Hematopoietic multipotent progenitor cell treated with erythropoietin and hydrocortisone succinate and interleukin-3 and kit ligand, for 4 days (in vitro differentiated cells): ENCODE measurements at places on chromosomes 2 and 18.

GRCh38 chr2:35873921-35874320, 481.7 kb upstream of the CRIM1 start:
- peak; percentile 7 for DNase-seq

DNA sequence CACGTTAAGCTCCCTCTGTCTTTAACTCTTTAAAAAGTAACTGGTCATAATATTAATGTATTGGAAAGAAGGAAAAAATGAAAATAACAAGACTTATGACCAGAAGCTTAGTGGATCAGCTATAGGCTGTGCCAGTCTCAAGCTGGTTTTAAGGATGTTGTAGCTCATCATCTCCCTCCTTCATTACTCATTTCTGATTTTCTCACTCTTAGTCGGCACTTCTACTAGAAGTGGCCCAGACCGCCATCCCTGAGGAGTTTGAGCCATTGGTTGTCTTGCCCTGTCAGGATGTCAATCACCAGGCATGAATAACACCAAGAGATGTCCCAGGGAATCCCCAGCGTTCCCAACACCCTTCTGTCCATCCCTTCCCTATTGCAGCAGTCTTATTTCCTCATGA, 151.5 kb downstream of the ASXL3 start:
- no peak for DNase-seq

DNA sequence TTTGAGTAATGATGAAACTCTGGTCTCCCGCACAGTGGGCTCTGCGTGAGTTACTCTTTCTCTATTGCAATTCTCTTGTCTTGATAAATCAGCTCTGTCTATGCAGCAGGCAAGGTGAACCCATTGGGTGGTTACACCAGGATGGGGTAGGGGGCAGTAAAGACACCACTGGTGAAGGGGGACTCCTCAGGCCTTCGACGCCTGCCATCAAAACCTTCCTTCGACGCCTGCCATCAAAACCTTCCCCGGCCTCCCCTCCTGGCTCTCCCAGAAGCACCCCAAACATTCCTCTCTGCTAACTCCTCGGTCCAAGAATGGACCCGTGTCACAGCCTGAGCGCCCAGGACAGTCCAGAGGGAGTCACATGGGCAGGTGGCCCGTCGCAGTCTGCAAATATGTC, 4.8 kb upstream of the STARD7 start:
- DNase-seq: no peak

DNA sequence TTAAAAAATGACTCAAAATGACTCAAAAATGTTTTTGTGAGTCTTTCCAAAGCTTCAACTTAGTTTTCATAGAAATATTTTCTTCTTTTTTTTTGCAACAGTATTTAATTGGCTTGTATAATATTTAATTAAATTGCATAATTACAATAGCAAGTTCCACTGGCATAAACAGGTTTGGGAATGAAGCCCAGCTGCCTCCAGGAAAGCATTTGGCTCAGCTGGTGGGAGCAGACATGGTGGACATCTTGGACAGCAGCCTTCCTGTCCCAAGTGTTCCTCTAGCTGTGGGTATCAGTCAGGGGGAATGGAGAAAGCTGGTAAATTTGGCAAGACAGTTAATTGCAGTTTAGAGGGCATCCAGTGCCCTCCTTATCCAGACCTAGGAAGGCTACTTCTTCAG, 213.4 kb downstream of the ZBTB7C start:
- DNase-seq: no peak

DNA sequence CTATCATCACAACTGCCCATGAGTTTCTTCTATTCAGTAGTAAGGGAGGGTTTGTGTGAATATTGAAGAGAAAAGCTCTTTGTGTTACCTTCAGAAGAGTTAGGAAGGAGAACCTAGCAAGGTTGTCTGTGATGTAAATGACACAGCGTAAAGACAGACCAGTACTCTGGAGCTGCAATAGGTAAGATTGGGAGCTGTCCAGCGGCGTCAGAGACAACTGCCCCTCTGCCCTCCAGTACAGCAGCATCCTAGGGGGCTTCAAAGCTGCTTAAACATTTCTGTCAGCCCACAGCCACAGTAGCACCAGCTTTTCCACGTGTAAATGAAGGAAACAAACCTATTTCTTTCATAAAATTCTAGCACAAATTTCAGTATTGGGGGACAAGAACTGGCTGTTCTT, 34.5 kb downstream of the NYAP2 start:
- DNase-seq: no peak

- no peak for DNase-seq
These were observed 29.6 kb downstream of the THAP4 start for GRCh38 chr2:241607162-241607885.

GRCh38 chr2:219560037-219560892, 11.1 kb downstream of the OBSL1 start:
- peak; percentile 37 for DNase-seq

DNA sequence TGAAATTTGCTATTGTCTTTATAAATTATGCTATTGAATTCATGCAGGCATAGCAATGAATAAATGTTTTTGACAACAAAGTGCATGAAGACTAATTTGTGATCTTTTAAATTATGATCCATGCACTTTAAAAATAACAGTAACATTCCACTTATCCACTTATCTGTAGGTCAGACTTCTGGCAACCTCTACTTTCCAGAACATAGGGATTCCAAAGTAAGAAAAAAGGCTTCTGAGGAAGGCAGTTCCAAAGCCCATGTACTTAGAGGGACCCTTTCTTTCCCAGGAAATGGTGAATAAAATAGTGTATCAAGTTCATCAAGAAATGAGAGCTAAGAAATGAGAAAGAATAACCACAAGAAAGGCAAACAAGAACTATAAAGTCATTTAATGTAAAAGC, 58.3 kb downstream of the VIL1 start:
- no peak for DNase-seq

- no peak for DNase-seq
These were observed 147.4 kb upstream of the SIX2 start for GRCh38 chr2:45156605-45157004.

GRCh38 chr18:43265465-43265864, 11.8 kb downstream of the SYT4 start:
- DNase-seq: no peak

GRCh38 chr2:74259191-74259590, 60.8 kb downstream of the MTHFD2 start:
- DNase-seq: no peak

GRCh38 chr2:67560771-67561456, 163.8 kb downstream of the ETAA1 start:
- DNase-seq: peak; percentile 1

DNA sequence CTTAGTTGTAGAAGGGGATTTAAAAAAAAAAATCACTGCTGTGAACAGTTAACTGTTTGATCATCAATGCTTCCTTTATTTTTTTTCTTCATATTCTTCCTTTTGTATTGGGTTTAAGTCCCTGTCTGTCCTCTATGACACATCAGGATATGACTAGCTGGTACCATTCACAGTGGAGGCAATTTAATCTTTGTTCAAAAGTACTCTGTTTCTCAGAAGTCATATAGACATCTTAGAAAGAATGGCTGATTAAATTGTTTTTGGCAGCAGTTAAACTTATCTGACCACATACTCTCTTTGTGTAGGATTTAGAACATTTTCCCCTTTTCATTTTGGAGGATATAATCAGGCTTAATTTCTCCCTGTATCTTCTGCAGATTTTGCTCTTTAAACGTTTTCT, 807.8 kb upstream of the CDH2 start:
- no peak for DNase-seq

DNA sequence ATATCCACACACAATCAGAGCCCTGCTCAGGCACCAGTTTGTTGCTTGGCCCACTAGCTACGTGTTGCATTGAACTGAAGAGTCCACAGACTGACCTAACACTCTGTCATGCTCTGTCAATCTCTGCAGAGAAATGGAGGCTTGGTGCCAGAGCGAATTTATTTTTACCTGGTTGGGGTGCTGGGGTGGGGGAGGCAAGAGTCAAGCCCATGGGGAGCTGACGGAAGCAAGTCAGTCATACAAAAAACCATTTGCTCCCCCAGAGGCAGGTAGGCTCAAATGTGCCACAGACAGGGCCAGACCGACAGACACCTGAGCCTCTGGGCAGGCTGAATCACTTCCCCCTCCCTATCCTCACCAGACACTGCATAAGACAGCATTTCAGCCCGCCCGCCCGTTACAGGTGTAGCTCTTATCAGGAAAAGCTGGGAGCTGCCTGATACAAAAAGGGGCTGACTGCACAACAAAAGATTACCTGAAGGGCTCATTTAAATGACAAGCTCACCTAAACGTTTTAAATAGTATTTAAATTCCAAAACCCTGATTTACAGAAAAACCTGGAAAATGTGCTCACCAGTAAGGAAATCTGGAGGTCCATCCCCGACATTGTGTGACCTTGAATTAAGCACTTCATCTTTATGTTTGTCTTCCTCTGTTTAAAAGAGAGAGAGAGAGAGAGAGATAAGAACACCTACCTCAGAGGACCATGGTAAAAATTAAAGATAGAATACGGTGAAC, 2.1 kb upstream of the PCBP1 start:
- DNase-seq: peak; percentile 63

- peak; percentile 64 for DNase-seq
These were observed 28.9 kb upstream of the RNF152 start for GRCh38 chr18:61921621-61922235.

DNA sequence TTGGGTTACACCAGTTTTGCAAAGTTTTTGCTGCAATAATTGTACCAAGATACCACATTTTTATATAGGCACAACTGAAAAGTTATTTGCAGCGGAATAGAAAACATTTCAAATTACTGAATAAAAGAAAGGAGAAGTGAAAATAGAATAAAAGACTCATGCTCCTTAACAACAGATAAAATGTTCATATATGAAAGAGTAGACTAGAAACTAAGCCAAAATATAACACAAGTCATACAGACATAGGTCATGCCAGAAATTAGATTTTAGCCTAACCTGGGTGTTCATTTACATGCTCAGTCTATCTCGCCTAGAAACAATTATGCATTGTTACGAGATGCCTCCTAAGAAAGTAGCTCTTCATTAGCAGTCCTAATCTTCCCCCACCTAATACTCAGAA, 16.4 kb upstream of the MAP3K20 start:
- DNase-seq: no peak

DNA sequence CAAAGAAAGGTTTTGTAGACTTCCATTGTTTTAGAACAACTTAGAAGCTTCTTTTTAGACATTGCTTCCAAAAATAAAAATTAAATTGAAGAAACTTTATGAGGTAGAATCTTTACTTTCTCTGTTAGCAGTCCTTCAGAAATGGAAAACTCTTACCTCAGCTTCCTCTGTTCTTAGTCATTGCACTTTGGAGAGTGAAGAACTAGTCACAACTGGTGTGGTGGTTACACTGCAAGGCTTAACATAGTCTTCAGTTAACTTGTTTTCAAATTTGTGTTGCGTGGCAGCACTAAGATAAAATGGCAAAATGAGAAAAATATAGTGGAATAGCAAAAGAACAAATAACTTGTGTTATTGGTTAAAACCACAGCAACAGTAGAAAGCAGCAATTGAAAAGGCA, 332.6 kb downstream of the KIAA1328 start:
- peak; percentile 9 for DNase-seq

DNA sequence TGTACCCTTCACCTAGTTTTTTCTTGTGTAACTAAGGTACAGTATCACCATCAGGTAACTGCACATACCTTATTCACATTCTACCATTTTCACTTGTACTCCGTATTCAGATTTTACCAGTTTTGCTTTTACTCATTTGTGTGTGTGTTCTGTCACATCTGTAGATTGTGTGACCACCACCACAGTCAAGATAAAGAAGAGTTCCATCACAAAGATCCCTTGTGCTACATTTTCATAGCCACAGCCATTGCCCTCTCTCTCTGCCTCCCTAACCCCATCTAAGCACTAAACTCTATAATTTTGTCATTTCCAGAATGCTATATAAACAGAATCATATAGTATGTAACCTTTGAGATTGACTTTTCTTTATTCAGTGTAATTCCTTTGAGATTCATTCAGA, 23.5 kb downstream of the DIS3L2 start:
- no peak for DNase-seq

- peak; percentile 62 for DNase-seq
These were observed 7.9 kb upstream of the PDCL3 start for GRCh38 chr2:100554798-100555407.

DNA sequence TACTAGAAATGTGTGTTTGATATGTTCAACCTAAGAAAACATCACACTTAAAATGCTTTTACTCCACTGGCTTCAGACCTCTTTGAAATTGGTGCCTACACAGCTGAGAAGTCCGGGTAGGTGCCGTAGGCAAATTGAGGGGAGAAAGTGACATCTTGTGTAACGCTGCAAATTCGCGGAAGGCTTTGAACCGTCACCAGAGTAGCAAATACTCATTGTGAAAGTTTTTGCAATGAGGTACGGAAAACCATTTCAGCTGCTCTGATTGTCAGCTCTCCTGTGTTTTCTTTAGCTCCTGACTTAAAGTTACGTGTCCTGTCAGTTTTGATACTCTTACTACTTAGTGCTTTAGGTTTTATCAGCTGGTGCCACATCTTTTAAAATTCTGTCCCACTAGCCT, 224.5 kb downstream of the FAM210A start:
- no peak for DNase-seq

DNA sequence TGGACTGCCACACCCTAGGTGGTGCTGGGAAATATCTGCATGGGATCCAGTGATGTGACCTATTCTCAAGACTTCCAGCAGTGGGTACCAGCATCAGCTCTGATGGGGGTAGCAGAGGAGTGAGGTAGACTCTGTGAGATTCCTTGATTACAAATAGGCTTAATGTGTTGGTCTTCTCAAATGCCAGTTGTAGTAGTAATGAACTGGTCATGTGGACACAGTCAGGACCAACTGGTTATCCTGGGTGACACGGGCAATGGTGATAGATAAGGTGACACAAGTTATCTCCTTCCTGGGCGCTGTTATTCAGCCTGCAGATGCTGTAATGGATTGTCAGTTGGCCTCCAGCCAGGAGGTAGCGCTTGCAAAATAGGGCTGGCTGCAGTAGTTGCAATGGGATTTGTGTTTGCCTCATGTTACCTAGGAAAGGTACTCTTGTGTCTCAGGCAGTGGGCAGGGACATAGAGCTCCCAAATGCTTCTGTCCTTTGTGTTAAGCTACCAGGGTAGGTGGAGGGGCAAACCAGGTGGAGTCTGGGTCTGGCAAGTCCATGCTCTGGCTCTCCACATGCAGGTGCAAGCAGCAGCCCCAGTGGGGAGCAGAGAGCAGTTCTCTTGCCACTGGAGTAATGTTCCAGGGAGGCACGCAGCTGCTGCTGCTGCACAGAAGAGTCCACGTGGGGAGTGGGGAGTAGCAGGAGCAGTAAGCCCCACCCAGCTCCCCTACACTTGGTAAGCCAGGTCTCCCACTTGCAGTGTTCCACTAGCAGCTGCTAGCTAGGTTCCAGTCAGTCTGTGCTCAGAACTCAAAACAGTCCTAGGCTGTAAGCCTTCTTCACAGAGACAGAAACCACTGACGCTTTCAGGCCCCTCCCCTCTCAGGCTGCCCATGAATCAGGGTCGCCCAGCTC, 505.4 kb upstream of the DDX18 start:
- DNase-seq: no peak

GRCh38 chr2:148545390-148546256, 98.9 kb upstream of the EPC2 start:
- peak; percentile 77 for DNase-seq

- DNase-seq: no peak
These were observed 164.6 kb upstream of the RMP24 start for GRCh38 chr18:35807811-35808335.
